ENCODE measurements at places on chromosomes 7 and 10.

- no peak for DNase-seq
Observed at GRCh38 chr7:13035233-13035632, 347.8 kb downstream of the ARL4A start.

DNA sequence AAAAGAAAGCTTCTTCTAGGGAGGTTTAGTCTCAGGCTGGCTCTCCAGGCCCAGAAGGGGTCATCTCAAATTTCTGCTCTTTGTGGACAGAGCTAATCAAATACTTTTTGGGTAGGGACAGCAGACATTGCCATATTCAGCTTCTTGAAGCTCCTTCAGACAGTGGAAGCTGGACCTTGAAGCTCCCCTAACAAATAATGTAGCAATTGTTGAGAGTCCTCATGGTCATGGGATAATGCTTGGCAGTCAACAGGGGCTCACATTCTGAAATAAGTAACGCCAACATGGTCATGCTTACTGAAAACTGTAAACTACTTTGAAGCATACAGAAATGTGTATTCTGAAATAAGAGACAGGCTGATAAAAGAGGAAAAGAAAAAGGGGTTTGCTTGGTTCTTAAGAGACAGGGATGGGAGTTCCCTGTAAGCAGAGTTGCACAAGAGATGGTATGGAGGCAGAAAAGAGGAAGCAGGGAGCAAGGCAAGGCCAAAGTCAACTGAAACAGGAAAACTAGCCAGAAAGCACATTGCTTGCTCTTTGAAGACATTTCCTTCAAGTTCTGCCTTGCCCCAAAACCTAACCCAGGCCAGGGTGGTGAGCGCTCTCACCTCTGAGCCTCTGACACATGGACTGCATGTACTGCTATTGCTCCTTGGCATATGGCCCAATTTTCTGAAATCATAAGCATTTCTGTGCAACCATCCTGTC lies 53.1 kb upstream of the KMT2E start:
- DNase-seq, result no peak

DNA sequence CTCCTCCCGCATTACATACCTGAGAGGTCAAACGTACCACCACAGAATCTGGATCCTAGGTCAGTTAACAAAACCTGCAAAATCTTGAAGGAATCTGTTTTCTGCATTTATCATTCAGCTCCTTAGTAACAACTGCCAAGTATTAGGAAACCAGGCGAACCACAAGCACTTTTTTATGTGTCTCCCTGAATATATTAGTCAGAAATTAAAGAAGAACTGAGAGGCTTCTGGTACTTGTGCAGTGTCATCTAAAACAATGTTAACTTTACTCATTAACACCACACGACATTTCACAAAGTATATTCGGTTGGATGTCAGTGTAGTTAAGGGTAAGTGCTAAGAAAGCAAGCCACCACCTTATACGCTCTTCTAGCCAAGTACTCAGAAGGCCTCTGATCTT lies 2.5 kb downstream of the CCDC6 start:
- DNase-seq, result no peak

- no peak for DNase-seq
Observed at GRCh38 chr7:147611431-147611830, 979.1 kb upstream of the C7orf33 start.

DNA sequence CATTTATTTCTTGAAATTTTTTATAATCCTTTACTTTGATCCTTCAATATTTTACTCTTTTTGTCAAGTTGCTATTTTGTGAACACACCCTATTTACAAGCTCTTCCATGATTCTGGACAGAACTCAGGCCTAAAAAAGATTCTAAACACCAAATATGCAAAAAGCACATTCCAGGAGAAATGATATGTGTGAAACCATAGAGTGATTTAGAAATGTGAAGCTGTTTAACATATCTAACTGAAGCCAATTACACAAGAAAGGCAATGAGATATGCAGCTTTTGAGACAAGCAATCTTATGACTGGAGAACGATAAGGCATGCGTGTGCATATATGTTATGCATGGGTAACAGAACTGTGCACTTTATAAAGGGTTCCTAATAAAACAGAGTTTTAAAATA lies 243.0 kb downstream of the CACNA2D1 start:
- DNase-seq, result no peak

- no peak for DNase-seq
Observed at GRCh38 chr7:1238450-1238882, 5.8 kb downstream of the UNCX start.

DNA sequence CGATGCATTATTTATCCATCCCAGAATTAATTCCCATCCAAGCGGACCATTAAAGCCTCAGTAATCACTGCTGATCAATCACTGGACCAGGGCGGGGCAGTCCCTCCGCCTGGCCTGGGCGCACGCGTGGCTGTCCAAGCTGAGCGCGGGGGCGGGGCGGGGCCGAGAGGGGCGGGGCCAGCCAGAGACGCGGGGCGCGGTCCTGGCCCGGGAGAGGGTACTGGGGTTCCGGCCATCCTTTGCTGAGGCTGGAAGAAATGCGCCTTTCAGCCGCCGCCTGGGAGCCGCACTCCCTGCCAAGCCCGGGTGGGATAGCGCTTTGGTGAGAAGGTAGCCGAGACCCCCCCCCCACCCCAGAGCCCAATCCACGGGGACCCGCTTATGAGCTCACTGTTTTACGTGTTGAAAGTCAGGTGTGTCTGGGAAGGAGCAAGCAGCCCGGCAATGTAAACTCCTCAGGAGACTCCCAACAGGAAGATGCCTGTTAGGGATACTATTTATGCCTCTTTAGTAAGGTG lies at the start of gene ARHGAP22:
Gene ARHGAP22 (minus strand): TSS at position 83 of the 518 bp plus-strand sequence. CDS start 277 bp downstream, outside the sequence.
- DNase-seq, result no peak

GRCh38 chr10:132397036-132397541 lies at the start of gene PWWP2B:
Gene PWWP2B, plus strand, starts transcription at chr10:132397200. Its CDS starts 27 bp downstream, at chr10:132397227.
- DNase-seq, result no peak

DNA sequence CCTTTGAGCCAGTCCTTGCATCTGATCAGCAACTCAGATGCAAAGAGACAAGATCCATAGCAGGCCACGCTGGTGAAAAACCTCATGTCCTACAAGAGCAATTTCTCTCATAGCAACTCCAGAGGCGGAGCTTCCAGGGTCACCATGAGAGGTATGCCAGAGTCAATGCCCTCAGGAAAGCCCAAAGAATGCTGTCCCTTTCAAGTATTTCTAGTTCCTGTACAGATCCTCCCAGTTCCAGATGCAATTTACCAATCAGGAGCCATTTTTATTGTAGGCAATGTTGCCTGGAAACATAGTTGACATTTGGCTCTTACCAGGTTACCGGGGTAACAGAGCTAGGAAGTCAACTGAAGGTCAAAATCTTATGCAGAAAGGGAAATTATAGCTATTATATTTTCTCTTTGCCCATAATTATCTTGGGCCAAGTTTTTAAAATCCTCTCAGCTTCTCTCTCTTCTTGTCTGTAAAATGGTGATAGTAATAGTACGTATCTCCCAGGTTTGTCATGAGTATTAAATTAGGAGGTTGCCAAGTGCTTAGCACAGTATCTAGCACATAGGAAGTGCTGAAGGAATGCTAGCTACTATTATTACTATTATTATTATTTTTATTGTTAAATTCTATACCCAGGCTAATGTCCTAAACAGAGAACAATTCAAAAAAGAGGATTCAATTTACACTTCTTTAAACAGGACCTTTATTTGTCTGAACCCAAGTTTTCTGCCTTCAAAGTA lies 46.3 kb upstream of the TM9SF3 start:
- DNase-seq, result no peak

DNA sequence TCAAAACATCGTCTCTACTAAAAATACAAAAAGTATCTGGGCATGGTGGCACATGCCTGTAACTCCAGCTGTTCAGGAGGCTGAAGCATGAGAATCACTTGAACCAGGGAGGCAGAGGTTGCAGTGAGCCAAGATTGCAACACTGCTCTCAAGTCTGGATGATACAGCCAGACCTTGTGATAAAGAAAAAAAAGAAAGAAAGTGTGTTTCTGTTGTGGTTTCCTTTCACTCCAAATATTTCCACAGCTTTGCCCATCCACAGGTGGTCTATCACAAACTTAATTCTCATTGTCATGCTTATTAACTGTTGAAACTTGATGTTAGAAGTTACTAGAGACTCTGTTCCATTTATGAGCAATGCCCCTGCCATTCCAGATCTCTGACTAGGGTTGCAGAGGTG lies 316.0 kb upstream of the SEMA3C start:
- DNase-seq, result no peak

GRCh38 chr10:50937230-50937907 lies 51.9 kb upstream of the A1CF start:
- no peak for DNase-seq

DNA sequence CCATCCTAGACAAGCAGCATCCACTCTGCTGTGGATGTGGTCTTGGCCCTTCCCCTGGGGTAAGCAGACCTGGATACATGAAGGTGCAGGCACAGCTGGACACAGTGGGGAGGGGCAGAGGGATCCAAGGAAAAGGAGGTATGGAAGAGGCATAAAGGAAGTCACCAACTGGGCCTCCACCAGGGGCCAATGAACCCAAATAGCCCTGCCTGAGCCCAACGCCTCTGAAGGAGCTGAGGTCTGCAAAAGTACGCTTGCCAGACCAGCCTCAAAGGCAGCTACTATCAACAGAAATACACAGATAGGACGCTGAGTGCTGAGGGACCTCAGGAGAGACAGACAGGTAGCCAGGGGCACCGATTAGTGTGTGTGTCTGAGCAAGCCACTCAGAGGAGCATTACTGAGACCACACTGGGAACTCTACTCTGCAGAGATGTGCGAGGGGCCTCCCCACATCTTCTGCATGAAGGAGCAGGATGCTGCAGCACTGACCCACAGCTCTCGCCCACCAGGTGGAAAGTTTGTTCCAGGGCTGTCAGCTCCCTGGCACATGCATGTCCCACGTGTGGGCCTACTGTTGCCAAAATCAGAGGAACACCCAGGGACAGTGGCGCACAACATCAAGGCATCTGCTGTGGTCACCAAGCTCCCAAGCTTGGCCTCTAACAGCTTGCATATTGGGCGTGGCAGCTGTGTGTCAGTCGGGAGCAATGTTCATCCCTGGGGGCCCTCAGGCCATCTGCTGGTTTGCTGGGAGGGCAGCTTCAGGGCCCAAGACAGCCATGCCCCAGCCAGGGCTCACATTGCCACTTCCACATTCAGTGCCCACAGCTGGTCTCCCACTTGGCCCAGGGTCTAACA lies 40.0 kb downstream of the MKI67 start:
- DNase-seq, result no peak

GRCh38 chr7:38834357-38834756 lies 74.6 kb downstream of the VPS41 start:
- no peak for DNase-seq

- DNase-seq, result no peak
Observed at GRCh38 chr10:9342885-9343570, 1288.5 kb downstream of the GATA3 start.

- DNase-seq, result no peak
Observed at GRCh38 chr7:16023503-16023902, 337.0 kb upstream of the MEOX2 start.
